NCI-H1417 treated with DMSO at 0.1 percent for 48 hours (cell line): ENCODE measurements at places on chromosomes 5 and 9.

GRCh38 chr9:109512170-109512756, 14.2 kb upstream of the PTPN3 start:
- DNase-seq = no peak

GRCh38 chr9:108552459-108553040, 303.2 kb downstream of the ACTL7B start:
- no peak for DNase-seq

DNA sequence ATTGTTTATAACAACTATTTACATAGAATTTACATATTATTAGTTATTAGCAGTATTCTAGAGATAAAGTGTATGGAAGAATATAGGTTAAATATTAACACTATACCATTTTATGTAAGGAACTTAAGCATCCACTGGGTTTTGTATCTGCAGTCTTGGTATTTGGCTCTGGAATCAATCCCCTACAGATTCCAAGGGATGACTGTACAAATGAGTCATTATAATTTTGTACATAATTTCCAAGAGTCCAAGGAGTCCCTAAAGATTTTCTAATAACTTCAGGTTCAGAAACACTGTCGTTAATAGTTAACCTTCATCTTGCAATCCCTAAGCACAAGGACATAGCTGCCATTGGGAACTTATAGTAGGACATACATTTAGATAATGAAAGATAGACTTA, 254.8 kb upstream of the PDE4D start:
- no peak for DNase-seq

DNA sequence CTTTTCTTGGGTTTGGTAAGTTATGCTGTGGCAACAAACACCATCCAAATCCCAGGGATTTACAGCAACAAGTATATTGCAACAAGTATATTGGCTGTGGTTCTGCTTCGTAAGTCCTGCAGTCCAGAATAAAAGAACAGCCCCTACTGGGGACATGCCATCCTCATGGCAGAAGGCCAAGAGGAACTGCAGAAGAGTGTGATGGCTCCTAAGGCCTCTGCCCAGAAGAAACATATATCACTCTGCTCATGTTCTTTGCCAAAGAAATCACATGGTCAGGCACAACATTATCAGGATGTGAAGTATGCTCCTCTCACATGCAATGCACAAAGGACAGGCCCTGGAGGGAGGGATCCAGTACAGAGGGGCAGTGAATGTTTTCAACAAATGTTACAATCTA, 159.6 kb upstream of the TAS2R1 start:
- no peak for DNase-seq

DNA sequence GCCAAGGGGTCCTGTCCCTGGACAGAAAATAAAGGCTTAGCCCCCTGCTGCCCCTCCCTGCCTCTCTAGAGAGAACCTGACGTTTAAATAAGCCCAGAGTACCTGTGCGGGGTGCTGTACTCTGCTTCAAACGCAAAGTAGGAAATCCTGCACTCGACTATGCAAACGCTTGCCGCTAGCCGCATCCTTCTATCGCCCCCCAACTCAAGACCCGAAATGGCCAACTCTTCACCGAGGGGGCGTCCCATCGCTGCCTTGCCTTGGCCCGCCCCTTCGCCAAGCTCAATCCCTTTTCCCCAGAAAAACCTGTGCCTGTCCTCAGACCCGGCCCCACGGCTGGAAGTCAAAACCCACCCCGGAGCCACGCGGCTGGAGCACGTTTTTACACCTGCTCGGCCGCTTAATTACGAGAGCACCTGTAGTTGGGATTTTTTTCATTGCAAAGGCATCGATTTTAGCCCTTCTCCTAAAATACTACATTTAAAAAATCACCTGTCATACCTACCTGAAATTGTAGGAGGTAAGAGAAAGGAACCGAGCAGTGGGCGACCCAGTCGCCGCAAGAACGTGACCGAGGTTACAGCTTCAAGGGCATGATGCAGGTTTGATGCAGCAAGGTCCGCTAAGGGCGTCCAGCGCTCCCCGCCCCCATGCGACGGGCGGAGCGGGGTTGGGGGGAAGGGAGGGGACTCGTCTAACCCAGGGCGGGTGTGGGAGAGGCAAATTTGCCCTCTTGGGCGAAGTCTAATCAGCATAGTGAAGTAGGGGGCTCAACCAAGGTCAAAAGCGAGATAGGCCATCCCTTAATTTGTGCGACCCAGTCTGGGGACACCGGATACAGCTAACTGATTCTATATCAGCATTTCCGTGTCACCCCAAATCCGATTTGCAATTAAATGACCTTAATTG, 3.5 kb downstream of the ELAVL2 start:
- no peak for DNase-seq

DNA sequence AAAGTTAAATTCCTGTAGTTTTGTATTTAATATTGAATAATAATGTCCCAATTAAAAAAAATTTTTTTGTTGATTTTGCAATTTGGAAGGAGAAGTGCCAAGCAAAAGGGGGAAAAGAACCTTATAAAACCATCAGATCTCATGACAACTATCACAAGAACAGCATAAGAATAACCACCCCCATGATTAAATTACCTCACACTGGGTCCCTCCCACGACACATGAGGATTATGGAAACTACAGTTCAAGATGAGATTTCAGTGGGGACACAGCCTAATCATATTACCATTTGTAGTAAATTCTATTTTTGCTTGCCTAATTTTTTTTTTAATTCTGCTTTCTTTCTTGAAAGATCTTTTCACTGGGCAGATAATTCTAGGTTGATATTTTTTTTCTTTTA, 33.4 kb upstream of the FCHO2 start:
- no peak for DNase-seq

DNA sequence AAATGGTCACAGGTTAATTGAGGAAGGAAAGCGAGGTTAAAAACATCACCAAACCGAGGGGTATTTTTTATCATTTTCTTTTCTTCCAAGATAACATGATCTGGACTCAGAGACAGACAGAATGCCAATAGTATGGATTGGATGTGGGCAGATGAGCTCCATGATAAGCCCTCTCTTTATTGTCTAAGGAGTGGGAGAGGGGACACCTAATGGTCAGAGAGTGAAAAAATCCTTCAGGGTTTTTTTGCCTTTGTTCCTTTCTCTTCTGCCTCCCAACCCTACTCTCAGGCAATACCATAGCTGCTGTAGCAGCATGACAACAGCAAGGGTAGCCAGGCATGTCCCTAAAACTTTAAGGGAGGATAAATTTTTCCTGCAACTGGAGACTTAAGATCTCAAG, 94.7 kb downstream of the DIRAS2 start:
- DNase-seq = no peak

- no peak for DNase-seq
Measured at GRCh38 chr5:32574540-32575175, 10.7 kb upstream of the SUB1 start.

DNA sequence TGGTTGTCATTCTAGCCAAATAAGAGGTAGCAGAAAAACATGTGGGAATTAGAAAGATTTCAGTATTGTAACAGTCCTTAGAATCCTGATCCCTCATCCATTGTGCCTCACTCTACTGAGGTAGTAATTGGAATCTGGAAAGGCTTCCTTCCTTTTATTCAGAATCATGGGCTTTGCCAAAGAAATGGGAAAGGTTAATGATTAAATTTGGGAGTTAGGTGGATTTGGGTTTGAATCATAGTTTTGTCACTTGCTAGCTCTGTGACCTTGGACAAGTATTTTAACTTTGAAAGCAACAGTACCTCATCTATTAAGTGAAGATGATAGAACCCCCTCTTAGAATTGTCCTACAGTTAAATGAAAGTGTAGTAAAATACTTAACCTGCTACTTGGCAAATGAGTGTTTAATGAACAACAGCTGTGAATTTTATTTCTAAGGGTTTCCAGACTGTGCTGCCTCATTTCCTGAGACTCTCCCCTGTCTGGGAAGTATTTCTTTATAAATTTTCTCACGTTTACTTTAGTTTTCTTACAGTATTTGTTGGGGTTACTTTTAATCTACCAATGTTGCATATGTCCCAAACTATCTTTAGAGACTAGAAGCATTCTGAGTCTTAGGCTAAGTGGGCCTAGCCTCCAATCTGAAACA, 11.7 kb downstream of the SPDL1 start:
- DNase-seq = no peak

DNA sequence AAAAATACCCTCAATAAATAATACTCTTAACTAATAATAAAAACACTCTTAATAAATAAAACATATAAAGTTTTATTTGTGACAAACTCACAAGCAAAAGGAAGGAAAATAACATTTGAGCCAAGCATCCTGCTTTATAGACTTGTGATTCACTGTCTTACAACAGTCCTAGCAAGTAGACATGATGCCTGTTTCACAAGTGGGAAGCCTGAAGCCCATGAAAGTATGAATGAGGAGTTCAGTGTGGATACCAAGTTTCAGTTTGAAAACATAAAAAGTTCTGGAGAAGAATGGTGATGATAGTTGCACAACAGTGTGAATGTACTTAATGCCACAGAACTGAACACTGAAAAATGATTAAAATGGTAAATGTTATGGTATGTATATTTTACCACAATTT, 10.9 kb downstream of the HABP4 start:
- no peak for DNase-seq

- DNase-seq = no peak
Measured at GRCh38 chr5:83368835-83369234, 102.7 kb upstream of the VCAN start.

GRCh38 chr9:135229701-135230385, 142.4 kb downstream of the OLFM1 start:
- no peak for DNase-seq

DNA sequence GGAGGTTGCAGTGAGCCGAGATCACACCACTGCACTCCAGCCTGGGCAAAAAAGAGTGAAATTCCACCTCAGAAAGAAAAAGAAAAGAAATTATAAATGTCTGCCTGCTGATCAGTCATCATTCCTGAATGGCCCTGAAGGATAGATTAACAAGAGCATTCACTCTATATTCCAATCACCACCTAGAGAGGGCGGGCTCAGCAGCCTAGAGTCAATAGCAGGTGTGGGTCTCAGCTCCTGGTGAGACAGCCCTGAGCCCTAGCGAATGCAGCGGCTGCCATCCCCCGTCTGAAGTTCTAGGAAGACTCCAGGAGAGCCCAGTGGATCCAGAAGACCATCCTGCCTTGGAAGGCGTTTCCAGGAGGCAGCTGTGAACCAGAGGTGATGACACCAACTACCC, 12.0 kb downstream of the FBP1 start:
- no peak for DNase-seq

- no peak for DNase-seq
Measured at GRCh38 chr5:116361979-116362577, 212.5 kb downstream of the SEMA6A start.

DNA sequence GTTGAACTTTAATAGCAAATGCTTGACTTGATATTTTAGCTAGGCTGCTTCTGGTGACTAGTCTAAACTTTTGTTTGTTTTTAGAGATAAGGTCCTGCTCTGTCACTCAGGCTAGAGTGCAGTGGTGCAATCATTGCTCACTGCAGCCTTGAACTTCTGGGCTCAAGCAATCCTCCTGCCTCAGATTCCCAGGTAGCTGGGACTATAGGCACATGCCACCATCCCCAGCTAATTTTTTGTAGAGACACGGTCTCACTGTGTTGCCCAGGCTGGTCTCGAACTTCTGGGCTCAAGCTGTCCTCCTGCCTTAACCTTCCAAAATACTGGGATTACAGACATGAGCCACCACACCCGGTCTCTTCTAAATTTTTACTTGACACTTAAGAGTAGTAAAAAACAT, 20.7 kb downstream of the CDC37L1 start:
- DNase-seq = no peak

DNA sequence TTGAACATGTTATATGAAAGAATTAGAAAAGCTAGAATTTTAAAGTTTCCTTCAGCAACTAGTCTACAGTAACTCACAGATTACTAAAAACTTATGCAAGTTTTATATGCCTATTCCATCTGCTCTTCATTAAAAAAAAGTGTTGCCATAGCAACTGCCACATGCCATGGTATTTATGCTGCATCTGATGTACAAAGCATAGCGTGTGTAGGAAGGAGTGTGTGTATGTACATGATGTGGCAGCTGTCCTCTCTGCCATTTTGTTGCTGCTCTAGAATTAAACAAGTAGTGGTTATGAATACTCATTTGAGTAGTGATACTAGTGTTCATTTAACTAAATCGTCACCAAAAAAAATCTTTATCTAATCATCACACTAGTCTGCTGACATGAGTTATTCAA, 593.5 kb downstream of the CETN3 start:
- DNase-seq = no peak
